A549 treated with dexamethasone at 1 μM for 4 hours (cell line): ENCODE measurements at places on chromosomes 5 and 9. TPM values are rescaled to one million over a fixed set of nuclear protein-coding genes. Genes with fewer than 3 reads are reported as not detected.

Gene ZNF367
- total RNA-seq = 3.9 to 7.2 TPM (median 5.3 TPM) in 5 replicates

Gene IL3
- total RNA-seq = not detected in 5 replicates

Gene SPINK6
- 0.27 to 1.4 TPM (median 0.39 TPM) in 5 replicates for total RNA-seq

Gene PCDHAC1
- 1.5 to 2.7 TPM (median 2.2 TPM) in 5 replicates for total RNA-seq

Gene DMXL1
- total RNA-seq = 7.0 to 11.4 TPM (median 10.4 TPM) in 5 replicates

Gene OTULIN
- 15.7 to 22.4 TPM (median 21.2 TPM) in 5 replicates for total RNA-seq

Gene PFN3
- total RNA-seq = not detected in 5 replicates

Gene PLAC8L1
- 0.21 to 0.38 TPM (median 0.27 TPM) in 3 of 5 replicates, not detected in the others for total RNA-seq

Gene PSMB7
- 288 to 378 TPM (median 312 TPM) in 5 replicates for total RNA-seq

Gene NRARP
- 1.7 to 3.0 TPM (median 2.9 TPM) in 5 replicates for total RNA-seq

Gene CCDC171
- 0.33 to 0.73 TPM (median 0.38 TPM) in 5 replicates for total RNA-seq

Gene INSL4
- 14.0 to 17.1 TPM (median 15.9 TPM) in 5 replicates for total RNA-seq

Gene NDOR1
- total RNA-seq = 8.1 to 18.5 TPM (median 15.8 TPM) in 5 replicates

Gene SLC1A3
- 0.06 to 0.33 TPM (median 0.08 TPM) in 5 replicates for total RNA-seq

Gene CCL27
- total RNA-seq = 0.13 TPM in 2 of 5 replicates, not detected in the others

Gene GABRA1
- not detected in 5 replicates for total RNA-seq

Gene CHSY3
- 0.05 to 0.36 TPM (median 0.10 TPM) in 5 replicates for total RNA-seq

Gene PALM2AKAP2
- 0.14 to 0.51 TPM (median 0.29 TPM) in 5 replicates for total RNA-seq

Gene UHRF2
- 20.0 to 28.2 TPM (median 27.0 TPM) in 5 replicates for total RNA-seq

Gene DNAH5
- total RNA-seq = 1.3 to 2.1 TPM (median 1.9 TPM) in 5 replicates

Gene BARHL1
- not detected in 5 replicates for total RNA-seq

Gene GMCL2
- total RNA-seq = not detected in 5 replicates

Gene BAAT
- 0.32 to 0.58 TPM (median 0.42 TPM) in 5 replicates for total RNA-seq
